Mesenteric fat pad (tissue), 1 donor: ENCODE measurements at places on chromosomes 13 and 19.

DNA sequence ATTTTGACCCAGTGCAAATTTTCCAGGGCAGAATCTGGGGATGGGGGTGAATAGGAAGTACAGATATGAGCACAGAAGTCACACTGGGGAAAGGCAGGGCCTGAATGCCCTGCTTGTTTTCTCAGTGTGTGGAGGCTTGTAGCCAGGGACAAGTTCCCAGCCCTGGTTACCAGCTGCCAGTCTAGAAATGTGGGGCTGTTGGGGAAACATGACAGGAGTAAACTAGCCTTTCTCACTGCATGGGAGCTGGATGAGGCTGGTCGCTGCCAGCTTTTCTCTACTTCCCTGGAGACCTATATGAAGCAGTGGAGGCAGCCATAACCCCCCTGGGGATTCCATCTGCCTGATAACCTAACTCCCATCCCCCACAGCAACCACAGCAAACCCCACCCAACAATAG, 2267.7 kb downstream of the PCDH9 start:
- DNase-seq: no peak

DNA sequence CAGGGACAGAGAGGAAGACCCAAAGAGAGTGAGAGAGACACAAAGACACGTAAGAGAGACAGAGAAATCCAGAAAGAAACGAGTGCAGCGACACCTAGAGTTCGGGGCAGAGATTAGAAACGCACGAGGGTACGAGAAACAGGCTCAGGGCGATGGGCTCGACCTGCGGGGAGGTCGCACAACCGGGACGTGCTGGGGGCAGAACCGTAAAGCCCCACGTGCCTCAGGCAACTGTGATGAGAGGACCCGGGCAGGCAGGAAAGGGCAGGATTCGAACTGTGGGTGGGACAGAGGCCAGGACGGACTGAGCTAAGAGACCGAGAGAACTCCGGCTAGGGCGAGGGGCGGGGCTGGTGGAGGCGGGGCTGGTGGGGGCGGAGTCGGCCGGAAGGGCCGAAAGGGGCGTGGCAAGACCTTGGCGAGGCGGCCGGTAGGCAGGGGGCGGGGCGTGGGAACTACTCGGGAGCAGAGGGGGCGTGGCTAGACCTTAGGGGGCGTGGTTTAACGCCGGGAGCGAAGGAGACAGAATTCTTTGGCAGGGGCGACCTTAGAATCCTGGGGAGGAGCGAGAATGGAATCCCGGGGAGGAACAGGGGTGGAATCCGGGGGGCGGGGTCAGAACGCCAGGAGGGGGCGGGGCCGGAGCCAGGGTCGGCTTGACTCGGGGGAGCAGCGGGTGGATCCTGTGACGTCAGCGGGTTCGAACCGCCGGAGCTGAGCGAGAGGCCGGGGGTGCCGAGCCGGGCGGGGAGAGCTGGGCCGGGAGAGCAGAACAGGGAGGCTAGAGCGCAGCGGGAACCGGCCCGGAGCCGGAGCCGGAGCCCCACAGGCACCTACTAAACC, at the start of gene NECTIN2:
TSS of gene NECTIN2 (plus strand) at position 686 of the 843 bp plus-strand sequence. CDS start 229 bp downstream, outside the sequence.
- DNase-seq: peak; percentile 100

- DNase-seq: no peak
Observed at GRCh38 chr19:45273521-45273855, 22.4 kb downstream of the MARK4 start.

GRCh38 chr13:113802090-113802531, 43.1 kb downstream of the TMEM255B start:
- no peak for DNase-seq

- DNase-seq: no peak
Observed at GRCh38 chr19:5960005-5961001, 17.6 kb downstream of the RANBP3 start.

- no peak for DNase-seq
Observed at GRCh38 chr19:14843169-14843568, 5.6 kb downstream of the OR7A10 start.

- DNase-seq: no peak
Observed at GRCh38 chr13:35163674-35164073, 221.6 kb downstream of the NBEA start.

- no peak for DNase-seq
Observed at GRCh38 chr13:27980280-27980998, 8.1 kb downstream of the URAD start.

GRCh38 chr13:43326100-43326499, 302.7 kb downstream of the DNAJC15 start:
- DNase-seq: no peak

GRCh38 chr19:10817291-10818038, 18.5 kb downstream of the TMED1 start:
- peak; percentile 88 for DNase-seq

DNA sequence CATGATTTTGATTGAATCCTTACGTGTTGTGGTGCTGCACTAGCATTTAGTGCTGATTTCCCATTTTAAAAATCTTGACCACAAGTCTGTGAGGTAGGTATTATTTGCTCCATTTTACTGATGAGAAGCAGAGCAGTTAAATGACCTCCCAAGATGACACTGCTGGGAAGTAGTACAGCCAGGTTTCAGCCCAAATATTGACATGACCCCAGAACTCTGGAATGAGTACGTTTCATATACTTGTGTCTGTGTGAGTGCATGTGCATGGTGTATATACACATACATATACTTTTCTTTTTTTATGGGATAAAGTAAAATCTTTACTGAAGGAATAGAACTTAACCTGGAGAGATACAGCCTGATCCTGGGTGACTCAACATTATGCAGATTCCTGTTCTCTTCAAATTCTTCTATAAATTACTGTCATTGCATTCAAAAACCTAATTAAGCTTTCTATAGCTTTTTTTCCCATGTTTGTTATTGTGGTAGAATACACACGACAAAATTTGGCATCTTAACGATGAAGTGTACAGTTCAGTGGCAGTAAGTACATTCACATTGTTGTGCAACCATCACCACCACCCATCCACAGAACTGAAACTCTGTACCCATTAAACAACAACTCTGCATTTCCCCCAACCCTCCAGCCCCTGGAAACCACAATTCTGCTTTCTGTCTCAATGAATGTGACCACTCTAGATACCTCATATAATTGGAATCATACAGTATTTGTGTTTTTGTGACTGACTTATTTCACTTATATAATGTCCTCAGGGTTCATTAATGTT, 311.9 kb downstream of the MTUS2 start:
- no peak for DNase-seq

DNA sequence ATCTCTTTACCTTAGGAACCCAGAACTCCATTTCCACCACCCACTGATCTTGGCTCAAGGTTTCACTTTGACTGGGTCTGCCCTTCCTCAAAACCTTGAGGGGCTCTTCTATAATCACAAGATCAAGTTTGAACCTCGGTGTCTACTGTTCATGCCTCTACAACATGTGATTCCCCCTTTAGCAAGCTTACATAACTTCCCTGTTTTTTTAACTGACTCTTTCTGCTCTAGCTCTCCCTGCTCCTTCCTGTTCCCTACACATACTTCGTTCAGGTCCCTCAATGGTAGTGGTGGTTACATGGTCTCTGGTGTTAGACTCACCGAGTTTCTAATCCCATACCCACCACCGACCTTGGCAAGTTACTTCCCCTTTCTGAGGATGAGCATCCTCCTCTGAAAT, 26.7 kb downstream of the CEACAM8 start:
- no peak for DNase-seq

DNA sequence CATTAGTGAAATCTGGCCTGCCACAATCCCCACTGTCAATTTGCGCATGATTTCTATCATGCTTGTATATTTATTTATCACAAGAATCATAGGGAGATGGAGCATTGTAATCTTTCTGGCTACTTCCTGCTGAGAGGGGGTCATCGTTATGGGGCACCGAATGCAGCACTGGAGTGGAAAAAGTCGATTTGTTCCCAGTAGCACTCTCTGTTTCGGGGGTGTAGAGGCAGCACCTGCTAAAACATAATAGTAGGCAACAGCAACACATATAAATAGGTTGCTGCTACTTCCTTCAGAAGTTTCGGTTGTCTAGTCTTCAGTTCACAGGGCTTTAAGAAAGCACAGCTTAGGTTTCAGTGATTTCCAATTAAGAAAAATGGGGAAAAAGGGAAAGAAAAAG, 23.4 kb upstream of the CEACAM21 start:
- DNase-seq: no peak

DNA sequence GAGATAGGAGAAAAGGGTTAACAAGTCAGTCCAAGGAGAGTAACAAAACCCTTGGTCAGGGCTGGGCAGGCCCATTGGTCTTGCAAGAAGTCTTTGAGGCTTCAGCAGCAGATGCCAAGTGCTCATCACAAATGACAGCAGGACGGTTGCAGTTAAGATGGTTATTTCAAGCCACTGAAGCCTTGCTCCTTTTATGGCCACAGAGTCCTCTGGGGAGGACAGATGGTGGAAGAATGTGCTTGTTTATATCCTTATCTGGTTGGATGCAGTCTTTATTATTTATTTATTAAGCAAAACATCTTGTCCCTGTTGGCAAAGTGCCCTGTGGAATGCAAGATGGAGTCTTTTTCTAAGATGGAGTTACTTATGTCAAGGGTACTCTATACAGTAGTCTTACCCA, 19.2 kb upstream of the ZNF331 start:
- DNase-seq: no peak

- no peak for DNase-seq
Observed at GRCh38 chr19:6564393-6564792, 26.6 kb downstream of the CD70 start.

DNA sequence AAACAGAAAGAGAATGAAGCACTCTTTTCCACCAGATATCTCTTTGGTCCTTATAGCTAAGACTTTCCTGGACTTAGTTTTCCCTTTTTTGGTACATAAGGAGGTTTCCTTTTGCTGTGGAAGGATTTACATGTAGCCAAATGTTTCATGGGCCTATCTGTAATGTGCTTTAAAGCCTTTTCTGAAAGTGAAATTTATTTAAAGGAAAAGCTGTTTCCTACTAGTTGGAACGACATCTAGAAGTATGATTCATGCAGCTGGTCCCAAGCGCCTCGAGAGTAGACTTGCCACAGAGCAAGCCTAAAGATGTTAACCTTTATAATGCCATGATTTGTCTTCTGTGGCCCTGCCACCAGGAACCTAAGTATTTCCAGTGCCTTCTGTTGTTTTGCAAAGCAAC, 390.3 kb downstream of the DLEU7 start:
- DNase-seq: no peak

DNA sequence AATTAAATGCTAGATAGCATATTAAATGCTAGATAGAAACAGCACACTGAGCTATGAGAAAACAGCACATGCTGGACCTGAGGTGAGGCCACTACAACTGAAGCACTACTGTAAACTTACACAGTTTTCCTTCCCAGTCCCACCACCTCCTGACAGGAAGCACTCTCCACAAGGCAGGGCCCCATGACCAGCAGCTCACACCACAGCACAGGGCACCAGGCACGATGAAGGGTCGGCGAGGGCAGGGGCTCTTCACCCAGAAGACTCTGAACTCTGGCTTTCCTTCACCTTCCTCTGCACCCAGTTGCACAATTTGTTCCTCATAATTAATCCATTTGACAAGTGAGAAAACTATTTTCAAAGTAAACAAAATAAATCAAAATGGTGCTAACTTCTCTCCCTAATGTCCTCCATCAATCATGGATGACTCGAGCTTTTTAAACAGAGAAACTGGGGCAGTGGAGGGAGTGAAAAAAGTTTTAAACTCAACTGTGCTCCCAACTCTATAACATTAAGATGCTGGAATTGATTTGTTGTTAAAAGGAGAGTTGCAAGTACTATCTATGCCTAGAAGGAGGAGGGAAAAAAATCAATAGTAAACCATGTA, 568.7 kb downstream of the UQCRFS1 start:
- DNase-seq: no peak

DNA sequence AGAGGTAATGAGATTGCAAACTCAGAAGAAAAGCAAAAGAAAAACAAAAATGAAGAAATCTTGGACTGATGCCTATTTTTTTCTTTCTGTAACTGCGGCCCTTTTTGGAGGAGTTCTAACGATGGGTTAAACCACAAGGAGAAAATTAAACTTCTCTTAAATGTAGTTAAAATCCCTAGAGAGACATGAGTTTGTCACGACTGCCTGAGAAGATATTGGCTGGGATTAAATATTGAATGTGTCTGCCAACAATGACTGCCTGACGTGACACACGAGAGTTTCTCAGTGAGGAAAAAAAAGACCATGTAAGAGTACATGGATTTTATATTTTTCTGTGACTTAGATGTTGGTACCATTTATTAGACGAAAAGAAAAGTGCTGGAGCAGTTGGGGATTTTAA, 1013.4 kb downstream of the PCDH9 start:
- DNase-seq: no peak

DNA sequence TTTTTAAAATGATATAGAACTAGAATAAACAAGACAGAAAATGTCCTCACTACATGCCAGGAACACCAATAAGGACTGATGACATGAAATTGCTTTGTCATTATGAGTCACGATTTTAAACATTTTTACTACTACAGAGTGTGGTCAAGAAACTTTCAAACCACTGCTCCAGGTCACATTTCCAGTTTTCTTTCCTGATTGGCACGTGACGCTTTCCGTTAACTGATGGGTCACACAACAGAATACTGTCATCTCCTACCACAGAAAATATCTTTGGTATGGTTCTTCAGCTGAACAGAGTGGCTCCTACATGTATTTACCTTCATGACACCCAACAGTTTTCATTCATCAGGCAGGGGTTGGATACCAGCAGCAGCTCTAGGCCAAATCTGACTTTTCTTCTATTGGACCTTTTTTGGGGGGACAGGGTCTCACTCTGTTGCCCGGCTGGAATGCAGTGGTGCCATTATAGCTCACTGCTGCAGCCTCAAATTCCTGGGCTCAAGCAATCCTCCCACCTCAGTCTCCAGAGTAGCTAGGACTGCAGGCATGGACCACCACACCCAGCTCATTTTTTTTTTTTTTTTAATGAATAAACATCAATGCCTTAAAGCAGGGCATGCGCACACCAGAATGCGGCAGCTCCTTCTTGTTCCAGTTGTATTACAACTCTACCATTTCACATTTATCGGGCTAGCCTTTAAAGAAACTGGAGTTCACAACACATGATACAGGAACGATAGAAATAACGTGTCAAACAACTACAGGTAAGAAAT, 147.4 kb downstream of the RNF17 start:
- DNase-seq: no peak

DNA sequence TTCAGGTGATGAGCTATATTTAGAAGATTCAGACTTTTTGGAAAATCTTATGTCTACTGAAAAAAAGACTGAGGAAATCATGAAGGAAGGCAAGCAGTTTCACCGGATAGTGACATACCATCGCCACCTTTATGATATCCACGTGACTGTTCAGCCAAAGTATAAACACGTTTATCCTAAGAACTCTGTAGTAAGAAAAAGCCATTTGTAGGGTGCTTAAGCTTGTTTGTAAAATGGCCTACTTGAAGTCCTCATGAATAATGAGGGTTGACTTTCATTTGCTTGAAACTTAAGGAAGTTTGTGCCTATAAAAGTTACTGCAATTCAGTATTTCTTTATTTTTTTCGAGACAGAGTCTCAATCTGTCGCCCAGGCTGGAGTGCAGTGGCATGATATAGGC, 7.8 kb upstream of the TDRD12 start:
- DNase-seq: no peak
